ENCODE measurements at places on chromosomes 16 and 17.
A peak's percentile ranks its signal among the peaks of the same experiment; 100 is the strongest.

- DNase-seq = no peak
These were observed 66.8 kb downstream of the C16orf78 start for GRCh38 chr16:49440156-49441065.

DNA sequence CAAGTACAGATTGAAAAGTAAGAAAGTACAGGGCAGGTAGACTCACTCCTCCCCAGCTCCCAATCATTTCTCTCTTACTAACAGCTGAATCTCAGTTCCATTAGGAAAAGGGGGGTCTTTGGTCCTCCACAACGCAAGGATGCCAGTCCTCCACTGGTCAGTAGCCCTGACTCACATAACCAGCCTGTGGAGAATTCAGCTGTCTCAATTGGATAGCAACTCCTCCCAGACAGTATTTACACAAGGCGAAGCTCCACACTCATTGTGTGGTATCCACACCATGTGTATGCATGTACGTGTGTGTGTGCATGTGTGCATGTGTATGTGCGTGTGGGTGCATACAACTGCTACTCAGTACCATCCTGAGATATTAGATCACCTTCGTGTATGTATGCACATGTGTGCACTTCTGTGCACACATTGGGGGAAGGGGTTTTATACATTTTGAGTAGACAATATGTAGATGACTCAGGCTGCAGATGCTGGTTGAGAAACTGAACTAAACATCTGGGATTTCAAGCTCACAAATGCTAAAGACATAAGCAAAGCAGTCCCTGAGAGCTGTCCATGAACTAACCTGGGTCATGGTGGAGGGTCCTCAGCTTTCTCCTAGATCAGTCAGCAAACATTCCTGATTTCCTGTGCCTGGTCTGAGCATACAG is 240.1 kb downstream of the SLC39A11 start:
- DNase-seq = no peak

DNA sequence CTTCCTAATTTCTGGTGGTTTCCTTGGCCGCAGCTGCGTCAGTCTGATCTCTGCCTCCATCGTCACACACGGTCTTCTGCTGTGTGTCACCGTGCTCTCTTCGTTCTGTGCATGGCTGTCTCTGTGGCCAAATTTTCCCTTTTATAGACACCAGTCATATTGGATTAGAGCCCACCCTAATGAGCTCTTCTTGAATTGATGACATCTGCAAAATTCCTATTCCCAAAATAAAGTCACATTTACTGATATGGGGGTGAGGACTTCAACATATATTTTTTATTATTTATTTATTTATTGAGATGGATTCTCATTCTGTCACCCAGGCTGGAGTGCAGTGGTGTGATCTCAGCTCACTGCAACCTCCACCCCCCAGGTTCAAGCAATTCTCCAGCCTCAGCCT is 38.4 kb downstream of the GINS3 start:
- DNase-seq = no peak

DNA sequence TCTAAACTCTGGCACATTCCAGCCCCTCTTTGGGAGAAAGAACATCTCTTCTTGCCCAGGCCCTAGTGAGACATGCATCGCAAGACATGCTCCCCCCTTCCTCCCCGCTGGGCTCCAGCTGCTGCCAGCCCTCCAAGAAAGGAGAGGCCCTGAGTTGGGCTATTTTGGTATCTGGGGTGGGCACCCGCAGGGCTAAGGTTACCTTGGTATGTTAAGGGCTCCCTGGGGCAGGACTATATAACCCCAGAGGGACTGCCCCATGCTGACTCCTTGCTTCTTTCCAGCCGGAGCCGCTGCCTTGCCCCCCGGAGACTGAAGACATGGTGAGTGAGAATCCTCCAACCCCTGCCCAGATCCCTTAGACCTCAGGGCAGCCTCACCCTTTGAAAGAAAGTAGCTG is at the start of gene MYL11:
TSS of gene MYL11 (plus strand) at position 265 of the 400 bp plus-strand sequence. CDS start at position 321, 56 bp downstream.
- DNase-seq = no peak

DNA sequence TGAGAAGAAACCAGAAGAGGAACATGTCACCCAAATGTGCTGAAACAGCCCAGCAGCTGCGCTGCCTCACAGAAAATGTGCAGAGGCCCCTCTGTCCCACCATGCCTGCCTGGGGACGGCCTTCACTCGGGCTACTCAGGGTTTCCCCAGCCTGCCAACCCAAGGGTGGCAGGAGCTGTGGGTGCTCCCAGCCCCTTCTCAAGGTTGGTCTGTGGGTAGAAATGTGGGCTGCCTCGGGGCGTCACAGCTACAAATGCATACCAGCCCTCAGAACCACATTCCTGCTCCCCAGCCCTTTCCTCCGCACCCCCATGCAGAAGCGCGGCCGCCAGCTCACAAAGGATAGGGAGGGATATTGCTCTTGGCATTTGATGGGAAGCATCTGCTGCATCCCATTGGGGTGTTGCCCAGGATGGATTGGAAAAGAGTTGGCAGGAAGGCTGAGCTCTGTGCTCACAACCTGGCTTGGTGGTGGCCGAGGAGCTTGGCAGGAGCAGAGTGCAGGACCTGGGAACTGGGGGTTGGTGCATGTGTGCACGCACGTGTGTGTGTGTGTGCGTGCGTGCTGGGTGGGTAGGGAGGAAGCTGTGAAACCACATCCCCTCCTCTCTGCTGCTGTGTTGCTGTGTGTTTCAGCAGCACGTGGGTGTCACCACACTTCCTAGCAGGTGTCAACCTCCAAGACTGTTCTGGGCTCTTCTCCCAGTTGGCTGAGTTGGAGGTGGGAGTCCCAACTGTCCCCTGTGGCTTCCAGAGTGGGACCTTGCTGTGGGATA is 304.4 kb downstream of the SEC14L1 start:
- DNase-seq = no peak

GRCh38 chr17:10398352-10398751 is 23.4 kb downstream of the MYH8 start:
- no peak for DNase-seq

- no peak for DNase-seq
These were observed 267.9 kb upstream of the CCL2 start for GRCh38 chr17:33987162-33987561.

DNA sequence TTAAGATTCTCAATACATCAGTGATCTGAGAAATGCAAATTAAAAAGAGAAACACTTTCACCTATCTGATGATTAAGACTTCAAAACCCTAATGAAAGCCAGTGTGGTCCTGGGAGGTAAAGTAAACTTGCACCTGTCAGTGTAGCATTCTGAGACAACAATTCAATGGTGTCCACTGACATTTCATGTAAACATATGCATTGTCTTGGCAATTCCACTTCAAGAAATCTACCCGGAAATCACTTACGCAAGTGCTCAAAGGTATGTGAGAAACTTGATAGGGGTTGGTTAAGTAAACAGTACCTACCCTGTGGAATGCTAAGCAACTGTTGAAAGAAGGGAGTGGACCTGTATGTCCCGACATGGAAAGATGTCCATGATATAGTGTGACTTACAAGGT is 2.1 kb downstream of the ST6GALNAC1 start:
- DNase-seq = no peak

DNA sequence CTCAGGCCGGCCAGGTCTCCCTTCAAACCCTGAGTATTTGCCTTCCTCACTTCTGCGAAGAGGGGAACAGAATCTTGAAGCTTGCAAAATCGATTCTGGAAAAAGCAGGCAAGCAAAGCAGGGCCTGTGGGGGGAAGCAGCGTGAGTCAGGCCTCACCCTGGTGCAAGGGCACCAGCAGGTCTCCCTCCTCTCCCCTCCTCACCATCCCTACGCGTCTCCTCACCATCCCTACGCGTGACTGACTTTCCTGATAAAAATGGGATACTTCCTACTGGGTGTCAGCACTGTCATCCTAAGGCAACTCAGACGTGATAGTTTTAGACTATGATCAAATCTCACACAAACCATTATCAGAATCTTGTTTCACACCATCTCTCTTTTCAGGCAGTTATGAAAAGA is 12.1 kb downstream of the CMTM3 start:
- no peak for DNase-seq

DNA sequence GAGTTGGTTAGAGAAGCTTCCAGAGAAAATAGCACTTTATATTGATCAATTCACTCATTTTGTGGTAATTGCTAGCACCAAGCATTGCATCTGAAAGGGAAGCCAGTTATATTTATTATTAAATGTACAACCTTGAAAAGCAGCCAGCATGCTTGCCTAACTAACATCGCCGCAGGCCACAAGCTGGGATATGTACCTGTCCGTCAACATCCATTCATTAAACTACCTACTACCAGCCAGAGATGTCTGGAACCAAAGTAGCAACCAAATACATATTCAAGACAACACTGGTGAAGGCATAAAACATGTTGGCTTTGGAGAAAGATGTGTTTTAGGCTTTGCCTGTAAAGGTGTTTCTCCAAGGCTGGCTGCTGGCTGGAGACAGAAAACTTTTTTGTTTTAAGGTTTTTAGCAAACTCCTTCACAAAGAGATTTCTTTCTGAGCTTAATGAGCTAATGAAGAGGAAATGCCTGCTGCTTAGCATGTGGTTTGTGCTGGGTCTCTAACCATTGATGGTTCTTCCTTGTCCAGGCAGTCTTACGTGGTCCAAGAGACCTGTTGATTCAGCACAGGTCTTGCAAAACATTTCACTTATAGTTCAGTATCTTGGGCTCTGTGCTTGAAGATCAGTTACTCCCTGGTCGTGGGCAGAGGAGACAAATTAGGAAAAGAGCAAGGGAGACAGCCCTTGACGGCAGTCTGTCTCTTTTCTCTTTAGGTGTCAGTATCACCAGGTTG is 3.1 kb downstream of the ITPRIPL2 start:
- DNase-seq = no peak

DNA sequence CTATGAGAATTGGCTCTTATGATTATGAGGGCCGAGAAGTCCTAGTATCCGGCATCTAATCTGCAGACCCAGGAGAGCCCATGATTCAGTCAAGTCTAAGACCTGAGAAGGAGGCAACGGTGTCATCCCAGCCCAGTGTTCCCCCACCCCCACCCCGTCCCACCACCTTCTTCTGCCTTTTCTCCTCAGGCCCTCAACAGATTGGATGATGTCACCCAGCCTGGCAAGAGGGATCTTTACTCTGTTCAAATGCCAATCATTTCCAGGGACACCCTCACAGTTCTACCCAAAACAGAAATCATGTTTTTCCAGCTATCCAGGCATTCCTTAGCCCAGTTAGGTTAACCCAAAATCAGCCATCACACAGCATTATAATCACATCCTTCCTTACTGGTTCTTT is 10.0 kb upstream of the GAA start:
- DNase-seq = no peak

- no peak for DNase-seq
These were observed 43.6 kb downstream of the TBC1D16 start for GRCh38 chr17:79991924-79992648.

GRCh38 chr16:50881331-50881830 is 139.5 kb downstream of the CYLD start:
- DNase-seq = no peak

DNA sequence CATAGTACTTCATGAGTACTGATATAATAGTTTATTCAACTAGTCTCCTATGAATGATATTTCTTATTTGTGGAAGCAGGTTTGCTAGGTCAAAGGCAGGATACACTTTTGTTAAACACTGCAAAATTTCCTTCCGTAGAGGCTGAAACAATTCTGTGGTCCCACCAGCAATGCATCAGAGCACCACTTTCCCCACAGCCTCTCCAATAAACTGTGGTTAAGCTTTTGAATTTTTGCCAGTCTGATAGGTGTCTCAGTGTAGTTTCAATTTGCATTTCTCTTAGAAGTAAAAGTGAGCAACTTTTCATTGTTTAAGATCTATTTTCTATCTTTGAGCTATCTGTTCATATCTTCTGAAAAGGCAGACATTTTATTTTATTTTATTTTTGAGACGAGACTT is 36.4 kb upstream of the CORO6 start:
- DNase-seq = no peak

- no peak for DNase-seq
These were observed 522.9 kb downstream of the HAPSTR1 start for GRCh38 chr16:9614389-9614788.

- no peak for DNase-seq
These were observed 487 bp downstream of the TSR1 start for GRCh38 chr17:2335726-2336214.

DNA sequence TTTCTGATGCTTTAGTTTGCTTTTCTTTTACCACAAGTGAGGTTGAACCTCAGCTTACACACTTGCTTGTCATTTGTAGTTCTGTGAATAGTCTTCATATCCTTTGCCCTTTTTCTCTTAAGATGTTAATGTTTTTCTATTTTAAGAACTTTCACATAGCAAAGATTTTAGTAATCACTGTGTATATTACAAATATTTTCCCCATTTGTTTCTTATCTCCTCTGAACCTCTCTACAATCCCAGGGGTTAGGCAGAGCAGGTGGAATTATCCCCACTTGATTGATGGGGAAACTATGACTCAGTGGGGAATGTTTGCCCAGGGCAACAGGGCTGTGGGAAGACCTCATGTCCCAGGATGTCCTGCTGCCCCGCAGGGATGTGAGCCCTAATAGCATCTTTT is 11.7 kb upstream of the MYH3 start:
- DNase-seq = no peak

GRCh38 chr16:56607109-56607618 is 1.2 kb upstream of the MT2A start:
- peak; percentile 98 for DNase-seq
